ENCODE measurements at places on chromosomes 13 and 19.

GRCh38 chr13:38376546-38376945, 26.9 kb downstream of the UFM1 start:
- no peak for DNase-seq

DNA sequence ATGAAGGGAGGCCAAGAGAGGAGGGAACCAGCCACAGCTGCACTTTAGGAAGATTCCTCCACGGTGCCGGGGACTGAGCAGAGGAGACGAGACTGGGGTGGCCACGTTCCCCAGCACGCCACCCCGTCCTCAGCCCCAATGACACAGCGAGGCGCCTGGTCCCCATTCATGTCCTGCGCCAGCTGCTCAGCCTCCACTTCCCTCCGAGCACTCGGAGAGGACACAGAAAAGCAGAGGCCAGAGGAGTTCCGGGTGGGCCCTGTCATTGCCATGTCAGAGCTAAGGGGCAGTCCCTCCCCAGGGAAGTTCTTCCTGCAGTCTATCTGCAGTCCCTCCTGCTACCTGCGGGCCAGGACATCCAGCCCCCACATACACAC, 53.2 kb upstream of the NFIC start:
- DNase-seq, result no peak

- peak; percentile 75 for DNase-seq
Observed at GRCh38 chr13:39655569-39656324, at the start of gene COG6. TSS of gene COG6 (plus strand) at chr13:39655662. CDS start at chr13:39655727, 65 bp downstream.

DNA sequence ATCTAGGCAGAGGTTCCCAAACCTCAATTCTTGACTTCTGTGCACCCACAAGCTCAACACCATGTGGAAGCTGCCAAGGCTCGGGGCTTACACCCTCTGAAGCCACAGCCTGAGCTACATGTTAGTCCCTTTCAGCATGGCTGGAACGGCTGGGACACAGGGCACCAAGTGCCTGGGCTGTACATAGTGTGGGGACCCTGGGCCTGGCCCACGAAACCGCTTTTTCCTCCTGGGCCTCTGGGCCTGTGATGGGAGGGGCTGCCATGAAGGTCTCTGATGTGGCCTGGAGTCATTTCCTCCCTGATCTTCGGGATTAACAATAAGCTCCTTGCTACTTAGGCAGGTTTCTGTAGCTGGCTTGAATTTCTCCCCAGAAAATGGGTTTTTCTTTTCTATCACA, 108.1 kb downstream of the HS6ST3 start:
- no peak for DNase-seq

DNA sequence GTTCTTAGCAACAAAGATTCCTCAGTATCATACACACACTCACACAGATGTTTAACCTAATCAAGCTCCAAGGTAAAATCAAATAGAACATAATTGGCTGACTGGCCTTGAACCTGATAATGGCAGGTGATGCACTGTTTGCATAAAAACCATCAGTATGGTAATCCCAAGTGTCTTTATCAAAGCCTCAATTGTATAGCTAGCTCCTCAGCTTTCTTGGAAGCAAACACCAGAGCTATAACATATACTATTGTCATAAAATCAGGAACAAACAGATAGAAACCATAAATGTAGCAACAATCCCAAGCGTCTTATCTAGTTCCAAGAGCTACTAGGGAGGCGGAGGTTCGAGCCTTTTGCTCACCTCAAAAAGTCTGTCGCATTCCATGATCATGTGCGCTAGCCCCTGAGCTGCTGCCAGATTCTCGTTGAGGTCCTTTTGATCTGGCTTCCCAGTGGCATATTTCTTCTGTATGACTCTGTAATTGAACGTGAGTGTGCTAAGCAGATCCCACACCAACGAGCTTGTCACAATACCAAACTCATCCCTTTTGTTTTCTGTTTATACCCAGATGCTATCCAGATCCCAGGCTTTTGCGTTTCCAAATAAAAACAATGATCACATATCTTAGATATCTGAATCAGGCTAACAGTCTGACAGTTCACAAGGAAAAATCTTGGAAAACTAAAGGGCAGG, 95.3 kb downstream of the KL start:
- DNase-seq, result no peak

DNA sequence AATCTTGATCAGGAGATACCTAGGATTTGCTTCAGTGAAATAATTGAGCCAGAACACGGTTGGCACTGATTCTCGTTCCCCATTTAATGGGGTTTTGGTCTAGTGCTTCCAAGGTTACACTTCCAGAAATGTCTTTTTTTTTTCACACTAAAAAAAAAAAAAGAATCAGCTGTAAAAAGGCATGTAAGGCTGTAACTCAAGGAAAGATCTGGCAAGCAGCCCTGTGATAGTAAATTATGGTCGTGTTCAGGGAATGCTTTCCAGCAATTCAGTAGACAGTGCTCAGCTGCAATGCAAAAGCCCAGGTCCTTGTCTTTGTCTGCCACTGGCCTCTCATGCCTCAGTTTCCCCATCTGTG, 27.2 kb upstream of the NDUFS7 start:
- no peak for DNase-seq

DNA sequence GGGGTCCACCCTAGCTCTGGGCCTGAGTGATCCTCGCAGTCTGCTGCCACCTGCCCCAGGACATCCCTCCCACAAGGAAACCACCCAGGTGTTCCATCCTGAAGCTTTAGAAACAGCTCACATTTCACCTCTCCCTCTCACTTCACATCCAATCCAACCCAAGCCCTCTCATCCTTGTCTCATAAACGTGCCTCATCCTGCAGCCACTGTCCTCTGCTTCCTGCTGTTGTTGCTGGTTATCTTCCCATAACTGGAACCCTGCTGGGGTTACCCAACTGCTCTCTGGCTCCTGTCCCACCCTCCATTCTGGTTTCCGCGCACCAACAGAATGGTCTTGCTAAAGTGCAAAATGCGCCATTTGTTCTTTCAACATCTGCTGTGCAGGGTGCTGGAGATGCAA, 59.7 kb upstream of the MTIF3 start:
- DNase-seq, result no peak

- no peak for DNase-seq
Observed at GRCh38 chr13:51148223-51148951, 37.3 kb upstream of the C13orf42 start.

GRCh38 chr19:4866595-4867424, 657 bp downstream of the PLIN3 start:
- no peak for DNase-seq

DNA sequence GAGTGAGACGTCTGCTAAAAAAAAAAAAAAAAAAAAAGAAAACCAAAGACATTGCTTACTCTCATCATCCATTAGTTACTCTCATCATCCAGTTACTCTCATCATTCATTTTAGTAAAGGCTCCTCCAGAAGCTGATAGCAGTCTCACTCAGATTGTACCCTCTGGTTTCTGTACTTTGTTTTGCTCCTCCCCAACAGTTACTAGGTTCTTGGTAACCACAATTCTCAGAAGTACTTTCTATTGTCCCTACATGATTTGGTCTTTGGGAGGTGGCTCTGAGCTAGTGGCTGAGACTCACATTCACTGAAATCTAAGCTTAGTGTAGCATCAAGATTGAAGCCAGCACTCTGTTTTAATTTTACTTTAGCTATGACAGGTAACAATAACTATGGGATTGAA, 14.3 kb downstream of the ERICH4 start:
- no peak for DNase-seq

DNA sequence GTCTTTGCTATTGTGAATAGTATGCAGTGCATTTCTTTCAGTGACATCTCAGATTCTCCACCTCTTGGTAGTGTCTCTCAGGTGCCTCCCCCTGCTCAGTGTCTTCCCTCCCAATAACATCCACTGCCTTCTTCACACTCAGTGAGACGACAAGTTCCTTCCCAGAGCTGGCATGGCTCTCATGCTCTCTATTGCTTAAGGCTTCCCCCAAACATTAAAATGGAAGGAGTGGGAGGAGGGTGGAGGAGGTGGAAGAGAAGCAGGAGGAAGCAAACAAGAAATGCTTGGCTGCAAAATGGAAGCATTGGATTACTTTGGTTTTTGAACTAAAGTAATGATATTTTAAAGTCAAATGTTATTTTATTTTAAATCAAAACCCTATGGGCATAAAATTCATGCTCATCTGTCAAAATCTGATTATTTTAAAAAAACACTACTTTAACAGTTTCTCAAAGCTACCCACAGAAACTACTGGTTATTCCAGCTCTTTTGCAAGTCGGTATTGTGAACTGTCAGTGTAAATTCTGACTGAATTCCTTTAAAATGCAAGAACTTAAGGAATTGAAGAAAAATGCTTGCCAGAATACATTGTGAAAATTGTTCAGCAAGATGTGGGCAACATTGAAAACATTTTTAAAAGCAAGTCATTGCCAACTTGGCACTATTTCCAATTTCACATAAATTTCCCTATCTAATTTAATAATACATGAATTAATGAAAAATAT, 727.6 kb upstream of the ARGLU1 start:
- no peak for DNase-seq

DNA sequence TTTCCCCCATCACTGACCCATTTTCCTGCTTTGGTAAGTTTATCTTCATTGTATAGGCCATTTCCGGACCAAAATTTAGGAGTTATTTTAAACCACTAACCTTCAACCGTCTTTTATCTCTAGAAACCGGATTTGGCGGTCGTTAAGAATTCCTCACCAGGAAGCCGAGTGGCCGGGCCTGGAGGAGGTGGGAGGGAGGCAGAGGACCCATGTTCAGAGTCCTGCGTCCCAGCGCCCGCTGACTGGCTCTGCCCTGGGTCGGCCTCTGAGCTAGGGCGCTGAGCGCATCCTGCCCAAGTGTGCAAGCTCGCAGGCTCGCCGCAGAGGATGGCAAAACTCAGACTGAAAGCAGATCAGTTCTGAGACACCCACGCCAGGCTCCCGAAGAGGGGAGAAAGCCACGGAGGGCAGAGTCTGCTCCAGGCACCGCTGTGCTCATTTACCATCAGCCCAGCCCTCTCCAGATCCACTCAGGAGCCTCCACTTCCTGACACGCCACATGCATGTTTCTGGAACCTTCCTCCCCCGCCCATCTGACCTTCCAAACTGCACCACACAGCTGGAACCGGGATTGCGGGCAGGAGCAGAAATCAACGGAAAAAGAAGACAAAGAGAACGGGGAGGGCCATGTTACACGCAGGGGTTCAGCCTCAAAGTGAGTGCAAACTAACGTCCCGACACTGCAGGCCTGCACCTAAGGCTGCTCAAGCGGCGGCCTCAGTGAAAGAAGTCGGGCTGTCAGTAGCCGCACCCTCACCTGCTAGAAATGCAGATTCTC, 8.3 kb downstream of the COL4A1 start:
- DNase-seq, result no peak

DNA sequence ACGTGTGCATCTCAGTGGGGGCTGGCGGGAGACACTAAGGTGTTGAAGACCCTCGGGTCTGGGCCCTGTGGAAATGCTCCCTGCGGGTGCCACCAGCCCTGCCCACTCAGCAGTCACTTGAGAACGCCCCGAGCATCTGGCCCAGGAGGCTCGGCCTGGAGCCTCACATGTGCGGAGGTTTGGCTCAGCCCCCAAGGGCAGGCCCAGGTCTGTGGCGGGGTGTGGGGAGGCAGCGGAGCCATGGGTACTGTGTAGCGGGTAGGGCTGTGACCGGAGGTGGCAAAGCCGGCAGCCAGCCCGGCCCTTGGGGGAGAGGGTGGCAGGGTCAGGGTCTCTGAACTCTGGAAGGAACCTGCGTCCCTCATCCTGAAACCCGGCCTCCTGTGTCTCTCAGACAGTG, 37.6 kb downstream of the MCF2L start:
- no peak for DNase-seq

DNA sequence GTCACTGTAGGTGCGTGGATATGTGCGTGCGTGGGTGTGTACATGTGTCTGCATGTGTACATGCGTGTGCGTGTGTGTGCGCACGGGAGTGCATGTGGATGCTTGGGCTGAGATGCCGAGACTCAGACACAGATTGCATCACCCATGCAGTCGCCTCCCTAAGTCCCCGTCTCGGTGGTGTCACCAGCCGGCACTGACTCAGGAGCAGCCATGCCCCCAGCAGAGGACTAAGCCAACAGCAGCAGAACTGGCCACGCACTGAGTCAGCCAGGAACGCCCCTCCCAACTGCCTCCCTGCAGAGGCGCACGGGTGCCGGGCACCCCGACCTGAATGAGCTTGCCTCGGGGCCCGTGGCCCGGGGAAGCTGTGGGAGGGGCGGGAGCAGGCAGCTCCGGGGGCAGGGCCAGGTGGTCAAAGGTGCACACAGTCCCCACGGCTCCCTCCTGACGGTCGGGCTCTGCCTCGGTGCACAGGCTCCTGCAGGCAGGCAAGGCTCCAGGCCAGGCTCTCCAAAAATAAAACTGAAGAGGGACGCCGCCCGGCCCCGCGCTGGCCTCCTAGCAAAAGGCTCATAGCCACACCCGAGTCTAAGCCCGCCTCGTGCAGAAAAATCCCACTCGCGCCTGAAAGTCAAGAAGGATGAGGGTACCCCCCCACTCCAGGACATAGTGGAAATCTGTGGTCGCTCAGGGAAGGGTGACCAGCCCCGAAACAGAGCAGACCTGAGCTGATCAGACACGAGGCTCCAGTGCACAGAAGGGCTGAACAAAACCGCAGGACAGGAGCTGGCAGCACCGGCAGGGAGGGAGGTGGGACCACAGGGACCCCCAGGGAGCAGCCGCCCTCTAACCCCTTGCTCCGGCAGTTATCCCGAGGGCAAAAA, 49.2 kb downstream of the GADD45B start:
- DNase-seq, result peak; percentile 93

GRCh38 chr19:28170066-28170465, 1042.9 kb downstream of the UQCRFS1 start:
- DNase-seq, result no peak
